ENCODE measurements at places on chromosomes 1 and 21. TPM values are rescaled to one million over a fixed set of nuclear protein-coding genes. Genes with fewer than 3 reads are reported as not detected.

- H3K27me3 ChIP-seq: no peaks in the 10 kb centered on the region
- peak; percentile 58 for DNase-seq
- peaks cover 6% of the 10 kb centered on the region for H3K36me3 ChIP-seq
- H3K4me3 ChIP-seq: no peak overlapping the region
Measured at GRCh38 chr1:12587981-12588640, 29.9 kb downstream of the DHRS3 start.

- H3K27me3 ChIP-seq: peaks cover 47% of the 10 kb centered on the region
- H3K4me1 ChIP-seq: no peaks in the 10 kb centered on the region
- H3K36me3 ChIP-seq: no peaks in the 10 kb centered on the region
- H3K4me3 ChIP-seq: no peak overlapping the region
- H3K27ac ChIP-seq: no peak overlapping the region
Measured at GRCh38 chr1:206109718-206110117, 7.5 kb downstream of the AVPR1B start.

DNA sequence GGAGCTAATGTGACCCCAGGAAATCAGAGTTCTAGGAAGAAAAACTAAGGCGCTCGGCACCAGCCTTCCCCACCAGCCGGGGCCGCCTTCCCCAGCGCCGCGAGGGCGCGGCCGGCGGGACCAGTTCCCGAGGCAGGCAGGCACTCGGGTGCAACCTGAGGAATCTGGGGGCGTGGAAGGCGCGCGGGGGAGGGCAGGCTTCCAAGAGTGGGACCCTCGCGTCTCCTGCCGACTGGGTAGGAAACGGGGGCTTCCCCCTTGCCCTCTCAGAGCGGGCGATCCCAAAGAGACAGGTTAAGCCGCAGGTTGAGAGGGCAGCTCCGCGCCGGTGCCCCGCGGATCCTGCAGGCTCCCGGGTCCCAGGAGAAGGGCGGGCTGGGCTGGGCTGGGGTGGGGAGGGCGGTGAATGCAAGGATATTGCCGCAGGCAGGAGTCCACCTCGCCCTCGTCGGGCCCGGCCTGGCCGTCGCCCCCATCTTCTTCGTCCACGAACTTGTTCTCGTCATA lies 431 bp downstream of the ARPC5 start:
- H3K36me3 ChIP-seq: peaks cover 9% of the 10 kb centered on the region
- peak overlapping the region; percentile 96 for H3K27ac ChIP-seq
- peaks cover 5% of the 10 kb centered on the region for H3K4me1 ChIP-seq
- peak overlapping the region; percentile 85 for H3K4me3 ChIP-seq

- no peak overlapping the region for H3K4me3 ChIP-seq
- no peaks in the 10 kb centered on the region for H3K27me3 ChIP-seq
- no peaks in the 10 kb centered on the region for H3K36me3 ChIP-seq
- no peak for DNase-seq
Measured at GRCh38 chr1:18157968-18158367, 50.4 kb downstream of the IGSF21 start.

ACTL8 gene
- polyA plus RNA-seq: 0.09 TPM

Measured in IMR-90 (cell line).